ENCODE measurements at places on chromosomes 16 and 17. TPM values are rescaled to one million over a fixed set of nuclear protein-coding genes. Genes with fewer than 3 reads are reported as not detected.

DNA sequence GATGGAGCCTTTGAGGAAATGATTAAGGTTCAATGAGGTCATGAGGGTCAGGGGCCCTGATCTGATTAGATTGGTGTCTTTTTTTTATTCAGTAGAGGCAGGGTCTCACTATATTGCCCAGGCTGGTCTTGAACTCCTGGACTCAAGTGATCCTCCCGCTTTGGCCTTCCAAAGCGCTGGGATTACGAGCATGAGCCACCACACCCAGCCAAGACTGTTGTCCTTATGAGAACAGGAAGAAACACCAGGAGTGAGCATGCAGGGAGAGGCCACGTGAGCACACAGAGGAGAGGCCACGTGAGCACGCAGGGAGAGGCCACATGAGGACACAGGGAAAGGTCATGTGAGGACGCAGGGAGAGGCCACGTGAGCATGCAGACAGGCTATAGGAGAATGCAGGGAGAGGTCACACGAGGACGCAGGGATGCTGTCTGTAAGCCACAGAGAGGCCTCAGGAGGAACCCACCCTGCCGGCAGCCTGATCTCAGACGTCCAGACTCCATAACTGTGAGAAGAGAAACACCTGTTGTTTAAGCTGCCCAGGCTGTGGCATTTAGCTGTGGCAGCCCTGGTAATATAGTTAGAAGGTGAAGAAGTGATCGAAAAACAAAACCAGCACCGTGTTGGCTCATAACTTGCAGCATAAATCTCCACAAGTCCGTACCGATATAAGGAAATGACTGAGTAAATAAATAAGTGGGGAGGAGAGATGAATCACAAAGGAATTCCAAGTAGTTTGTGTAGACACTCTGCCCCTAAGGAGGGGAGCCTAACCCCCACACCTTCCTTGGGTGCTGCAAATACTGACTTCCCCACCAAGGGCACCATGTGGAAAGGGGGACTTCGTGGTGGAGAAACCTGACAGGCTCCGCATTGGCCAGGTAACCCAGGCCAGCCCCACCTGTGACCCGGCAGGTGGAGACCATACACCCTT lies 14.6 kb upstream of the CSNK1D start:
- no peak for DNase-seq
- H3K27me3 ChIP-seq = no peaks in the 10 kb centered on the region
- H3K27ac ChIP-seq = no peak overlapping the region
- H3K4me1 ChIP-seq = peaks cover 10% of the 10 kb centered on the region
- no peaks in the 10 kb centered on the region for H3K36me3 ChIP-seq

- H3K27ac ChIP-seq = no peak overlapping the region
- no peaks in the 10 kb centered on the region for H3K36me3 ChIP-seq
Measured at GRCh38 chr17:30376621-30377452, 1.9 kb upstream of the CPD start.

PITPNM3 gene
- total RNA-seq = 0.49 TPM

- H3K4me1 ChIP-seq = no peaks in the 10 kb centered on the region
- no peaks in the 10 kb centered on the region for H3K27me3 ChIP-seq
- DNase-seq = no peak
- peak overlapping the region; percentile 9 for H3K27ac ChIP-seq
- no peak overlapping the region for H3K4me3 ChIP-seq
Measured at GRCh38 chr16:28572696-28573510, 19.2 kb downstream of the SGF29 start.

HAS3 gene
- total RNA-seq = 2.5 TPM

RBFOX1 gene
- total RNA-seq = not detected

GRCh38 chr17:79011451-79012147 lies 2.0 kb upstream of the CANT1 start:
- no peak for DNase-seq
- no peak overlapping the region for H3K27ac ChIP-seq
- H3K4me3 ChIP-seq = no peak overlapping the region
- peaks cover 21% of the 10 kb centered on the region for H3K4me1 ChIP-seq
- peaks cover 4% of the 10 kb centered on the region for H3K27me3 ChIP-seq

ABCC11 gene
- total RNA-seq = not detected

- DNase-seq = no peak
- no peak overlapping the region for H3K27ac ChIP-seq
- no peaks in the 10 kb centered on the region for H3K36me3 ChIP-seq
Measured at GRCh38 chr16:87306516-87306915, 10.7 kb downstream of the C16orf95 start.
